B cell (primary cell): ENCODE measurements at places on chromosomes 7 and 10. TPM values are rescaled to one million over a fixed set of nuclear protein-coding genes. Genes with fewer than 3 reads are reported as not detected.
A peak's percentile ranks its signal among the peaks of the same experiment; 100 is the strongest.

Gene ZCWPW1
- total RNA-seq = 22.7 and 28.0 TPM in 2 replicates

Gene NUTM2A
- 0.63 and 0.96 TPM in 2 replicates for total RNA-seq

Gene CDHR1
- total RNA-seq = 1.3 and 1.7 TPM in 2 replicates

Gene ELFN1
- total RNA-seq = 0.07 and 0.12 TPM in 2 replicates

Gene CPA4
- total RNA-seq = not detected in 2 replicates

Gene ADAM22
- 1.8 and 2.0 TPM in 2 replicates for total RNA-seq

Gene PARD3
- total RNA-seq = not detected in 2 replicates

GRCh38 chr7:33200282-33200681, 70.9 kb downstream of the BBS9 start:
- DNase-seq = no peak

GRCh38 chr10:45471531-45472310, 97.7 kb downstream of the ALOX5 start:
- no peak for DNase-seq

DNA sequence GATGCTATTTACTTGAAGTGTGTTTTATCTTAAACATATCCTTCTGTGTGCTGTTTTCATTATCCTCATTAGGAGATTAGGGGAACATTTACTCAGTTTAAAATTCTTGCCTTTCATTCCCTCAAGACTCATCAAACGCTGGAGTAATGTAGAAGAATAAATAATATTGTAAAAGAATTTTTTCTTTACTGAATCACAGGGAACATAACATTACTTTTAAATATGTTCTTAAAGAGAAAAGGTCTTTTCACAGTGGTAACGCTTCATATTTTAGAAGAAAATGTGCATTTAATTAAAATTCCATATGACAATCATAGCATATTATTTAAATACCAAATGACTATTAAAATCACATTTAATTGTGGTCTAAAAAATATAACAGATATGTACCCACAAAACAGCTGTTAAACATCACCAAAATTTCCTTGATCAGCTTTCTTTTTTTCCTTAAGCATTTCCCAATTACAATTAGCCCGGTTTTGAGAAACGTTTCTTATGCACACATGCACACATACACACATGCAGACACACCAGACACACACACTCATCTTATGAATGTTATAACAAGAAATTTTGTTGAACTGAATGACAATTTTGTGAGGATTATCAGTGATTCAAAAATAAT, 102.0 kb upstream of the GLI3 start:
- DNase-seq = no peak

GRCh38 chr7:139242741-139243281, 11.8 kb downstream of the UBN2 start:
- no peak for DNase-seq

GRCh38 chr7:91327346-91327745, 63.1 kb downstream of the FZD1 start:
- DNase-seq = no peak

DNA sequence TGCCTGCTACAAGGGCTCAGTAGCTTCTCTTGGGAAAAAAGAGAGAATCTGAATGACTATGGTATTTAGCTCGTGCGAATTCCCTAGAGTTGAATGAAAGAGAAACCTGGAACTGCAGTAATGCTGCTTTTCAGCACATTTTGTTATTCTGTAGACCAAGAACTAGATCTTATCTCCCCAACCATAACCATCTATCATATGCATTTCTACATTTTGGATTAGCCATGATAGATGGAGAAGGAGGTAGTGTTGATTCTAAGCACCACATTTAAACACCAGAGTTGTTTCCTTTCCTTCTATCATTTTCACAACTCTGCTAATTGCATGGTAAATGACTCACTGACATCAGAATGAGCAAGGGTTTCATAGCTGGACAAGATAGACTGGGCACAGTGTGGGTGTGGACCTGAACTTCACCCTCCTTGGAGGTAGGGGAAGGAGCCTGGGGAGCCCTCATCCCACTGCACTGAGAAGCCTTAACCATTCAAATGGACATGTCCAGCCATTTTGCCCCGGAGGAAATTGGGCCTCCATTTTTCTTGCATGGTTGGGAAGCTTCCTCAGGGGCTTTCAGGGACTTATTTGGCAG, 55.3 kb upstream of the BMPER start:
- DNase-seq = no peak

GRCh38 chr7:33981226-33981625, 75.9 kb downstream of the BMPER start:
- DNase-seq = no peak

GRCh38 chr10:42809676-42810075, 27.1 kb downstream of the BMS1 start:
- DNase-seq = no peak

- no peak for DNase-seq
Observed at GRCh38 chr10:114180937-114181336, 1.8 kb downstream of the TDRD1 start.

DNA sequence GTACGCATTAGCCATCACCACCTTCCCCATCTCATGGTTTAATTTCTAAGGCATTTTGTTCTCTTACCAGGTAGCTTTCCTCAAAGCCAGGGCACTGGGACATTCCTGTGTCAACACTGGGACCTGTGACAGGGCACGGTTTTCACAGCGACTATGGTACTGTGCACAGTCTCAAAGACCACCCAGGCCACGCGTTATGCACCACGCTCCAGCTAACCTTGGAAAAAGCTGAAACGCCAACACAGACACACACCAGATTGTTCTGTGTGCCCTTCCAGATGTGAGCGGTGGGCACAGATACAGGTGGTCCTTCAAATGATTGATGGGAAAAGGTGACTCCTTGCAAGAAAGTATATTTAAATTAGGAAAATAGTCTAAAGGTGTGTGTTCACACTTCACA, 337.3 kb downstream of the WDR37 start:
- no peak for DNase-seq

DNA sequence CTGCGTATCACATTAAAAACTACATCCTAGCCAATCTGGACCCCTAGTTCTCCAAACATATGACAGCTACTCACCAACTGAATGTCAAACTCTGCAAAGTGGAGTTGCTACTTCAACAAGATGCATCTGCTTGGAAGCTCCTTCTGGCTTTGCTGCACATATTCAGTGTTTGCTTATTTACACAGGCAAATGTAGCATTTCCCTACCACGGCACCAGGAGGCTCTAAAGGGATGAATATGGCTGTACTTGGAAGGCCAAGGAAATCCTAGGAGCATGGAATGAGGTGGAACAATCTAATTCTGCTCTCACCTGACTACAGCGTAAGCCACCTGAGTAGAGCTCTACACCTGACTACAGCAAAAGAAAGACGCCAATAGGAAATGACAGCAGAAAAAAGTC, 39.7 kb downstream of the MTPAP start:
- no peak for DNase-seq

GRCh38 chr10:32114508-32114907, 58.3 kb upstream of the KIF5B start:
- no peak for DNase-seq

DNA sequence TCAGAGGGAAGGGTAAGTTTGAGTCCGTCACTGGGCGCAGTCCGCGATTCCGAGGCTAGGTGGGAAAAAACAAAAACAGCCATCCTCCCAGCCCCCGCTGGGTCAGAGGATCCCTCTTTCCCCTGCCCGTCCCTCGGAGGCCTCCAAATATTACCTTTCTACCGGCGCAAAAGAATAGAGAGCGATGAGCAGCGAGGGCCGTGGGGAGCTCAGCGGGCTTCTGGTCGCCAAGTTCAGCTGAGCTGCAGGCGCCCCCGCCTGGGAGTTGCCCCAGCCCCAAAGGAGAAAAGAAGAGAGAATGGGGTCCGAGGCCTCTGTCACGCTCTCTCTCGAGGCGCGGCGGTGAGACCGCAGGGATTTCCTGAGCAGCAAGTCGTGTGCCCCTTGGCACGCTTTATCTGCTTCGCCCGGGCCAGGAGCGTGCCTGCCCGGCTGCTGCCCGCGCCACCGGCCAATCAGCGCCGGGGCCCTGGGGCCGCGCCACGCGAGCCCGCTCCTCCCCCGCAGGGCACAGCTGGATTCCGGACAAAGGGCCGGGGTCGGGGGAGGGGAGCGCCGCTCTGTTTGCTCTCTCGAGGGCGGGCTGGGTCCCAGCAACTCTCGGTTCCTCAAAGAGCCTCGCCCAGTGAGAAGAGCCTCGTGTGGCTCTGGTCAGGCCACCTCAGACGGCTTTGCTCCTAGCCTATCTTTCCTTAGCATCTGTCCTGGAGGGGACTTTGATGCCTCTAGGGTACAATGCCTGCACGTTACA, at the start of gene NEUROG3:
TSS of gene NEUROG3 (minus strand) at position 367 of the 751 bp plus-strand sequence. CDS start 379 bp downstream, outside the sequence.
- DNase-seq = peak; percentile 39

DNA sequence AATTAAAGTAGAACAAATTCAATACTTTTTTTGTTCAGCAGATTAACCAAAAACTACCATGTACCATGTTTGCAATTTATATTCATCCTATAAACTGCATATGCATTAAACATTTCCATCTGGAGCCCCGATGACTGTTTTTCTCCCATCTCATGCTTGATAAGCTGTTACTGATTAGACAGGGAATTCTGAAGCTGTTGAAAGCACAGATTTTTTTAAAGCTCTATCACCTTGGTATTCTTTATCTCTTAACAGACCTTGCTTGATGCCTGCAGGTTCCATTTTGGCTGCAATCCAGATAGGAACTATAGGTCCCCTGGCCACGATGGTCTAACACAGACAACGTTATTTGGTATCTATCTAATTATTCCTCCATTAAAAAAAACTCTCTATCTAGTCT, 961.7 kb downstream of the CNTNAP2 start:
- no peak for DNase-seq

DNA sequence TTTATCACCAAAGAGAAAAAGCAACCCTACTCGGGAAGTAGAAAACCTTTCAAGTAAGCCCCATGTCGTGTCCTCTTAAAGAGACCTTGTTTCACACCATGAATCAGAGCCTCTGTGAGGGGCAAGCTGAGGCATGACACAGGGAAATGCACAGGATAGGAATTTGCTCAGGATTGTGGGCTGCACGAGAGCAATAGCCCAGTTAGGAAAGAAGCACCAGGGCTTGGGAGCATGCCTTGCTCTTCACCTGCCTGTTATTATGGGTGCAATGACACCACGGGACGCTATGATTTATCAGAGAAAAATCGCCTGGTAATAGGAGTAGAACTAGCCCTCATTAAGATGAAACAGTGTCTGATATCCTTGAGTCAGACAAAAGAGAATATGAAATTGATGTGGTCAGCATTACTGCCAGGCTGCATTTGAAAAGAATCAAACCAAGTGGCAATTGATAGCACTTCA, 562.9 kb upstream of the NRP1 start:
- no peak for DNase-seq

- DNase-seq = no peak
Observed at GRCh38 chr10:91569522-91569921, 63.3 kb downstream of the PPP1R3C start.

GRCh38 chr10:103241262-103242011, 4.2 kb upstream of the RPEL1 start:
- DNase-seq = peak; percentile 39

- peak; percentile 46 for DNase-seq
Observed at GRCh38 chr7:55567571-55567970, 4.7 kb downstream of the VOPP1 start.

DNA sequence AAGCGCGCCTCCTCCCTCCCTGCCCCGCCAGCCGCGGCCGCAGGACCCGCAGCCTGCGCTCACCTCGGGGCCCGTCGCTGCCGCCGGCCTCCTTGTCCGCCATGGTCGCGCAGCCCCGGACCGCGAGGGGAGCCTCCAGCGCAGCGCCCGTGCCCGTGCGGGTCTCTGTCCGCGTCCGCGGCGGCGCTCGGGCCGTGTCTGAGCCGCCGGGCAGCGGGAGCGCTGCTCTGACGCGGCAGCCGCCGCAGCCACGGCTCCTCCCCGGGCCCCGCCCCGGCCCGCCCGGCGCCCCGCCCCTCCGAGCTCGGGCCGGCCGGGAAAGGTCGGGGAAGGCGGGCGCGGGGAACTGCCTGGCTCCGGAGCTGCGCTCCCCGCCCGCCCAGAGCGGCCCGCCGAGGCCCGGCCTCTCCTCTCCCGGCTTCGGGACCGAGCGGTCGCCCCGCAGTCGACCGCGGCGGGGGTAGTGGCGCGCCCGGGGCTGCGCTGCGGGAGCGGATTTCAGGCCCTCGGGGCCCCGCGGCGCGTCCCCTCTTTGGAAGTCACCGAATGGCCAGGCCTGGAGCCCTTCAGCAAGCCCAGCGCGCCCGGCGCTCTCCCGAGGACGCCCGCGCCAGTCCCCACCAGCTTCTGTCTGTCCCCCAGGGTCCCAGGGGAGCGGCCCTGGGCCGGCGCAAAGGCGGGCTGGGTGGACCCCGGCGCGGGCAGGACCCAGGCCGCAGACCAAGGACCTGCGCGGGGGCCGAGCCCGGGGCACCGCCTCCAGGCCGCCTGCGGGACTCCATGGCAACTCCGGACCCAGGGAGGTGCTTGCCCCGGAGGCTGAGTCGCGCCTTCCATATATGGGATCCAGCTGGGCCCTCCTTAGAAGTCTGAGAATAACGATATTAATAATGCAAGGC, at the start of gene HSPA12A:
TSS of gene HSPA12A (minus strand) at position 200 of the 899 bp plus-strand sequence. CDS start at position 103, 97 bp downstream.
- DNase-seq = peak; percentile 46

- no peak for DNase-seq
Observed at GRCh38 chr10:13515467-13515866, 13.3 kb downstream of the BEND7 start.
